NCI-H446 treated with DMSO at 0.1 percent for 48 hours (cell line): ENCODE measurements at places on chromosomes 13 and 19.

DNA sequence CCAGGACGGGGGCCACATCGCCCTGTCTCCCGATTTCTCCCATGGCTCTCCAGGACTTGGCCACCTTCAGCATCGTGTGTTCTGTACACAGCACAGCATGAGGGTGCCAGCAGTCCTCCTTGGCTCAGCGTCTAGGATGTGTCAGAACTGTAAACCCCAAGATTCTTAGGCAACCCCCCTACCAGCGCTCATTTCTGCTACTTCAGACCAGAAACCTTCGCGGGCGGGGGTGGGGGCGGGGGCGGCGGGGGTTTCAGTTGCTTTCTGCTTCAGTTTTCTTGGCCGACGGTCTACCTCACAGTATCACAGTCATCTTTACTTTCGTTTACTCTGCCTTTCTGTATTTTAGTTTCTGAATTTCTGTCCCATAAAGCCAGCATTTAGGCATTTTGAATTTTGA is 82.4 kb downstream of the GGACT start:
- no peak for DNase-seq

DNA sequence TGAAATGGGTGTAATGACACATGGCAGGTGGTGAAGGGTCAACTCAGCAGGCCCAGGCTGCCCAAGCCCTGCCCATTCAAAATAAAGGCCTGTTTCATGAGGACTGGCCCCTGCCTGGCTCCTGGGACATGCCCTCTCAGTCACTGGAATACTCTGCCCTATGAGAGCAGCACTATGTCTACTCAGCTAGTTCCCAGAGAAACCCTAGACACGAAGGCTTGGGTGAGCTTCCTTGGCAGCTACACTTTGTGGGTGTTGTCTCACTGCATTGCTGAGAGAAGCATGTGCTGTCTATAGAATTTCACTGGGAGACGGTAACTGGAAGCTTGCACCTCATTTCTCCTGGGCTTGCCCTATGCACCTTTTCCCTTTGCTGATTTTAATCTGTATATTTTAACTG is 752.8 kb downstream of the LIG4 start:
- no peak for DNase-seq

DNA sequence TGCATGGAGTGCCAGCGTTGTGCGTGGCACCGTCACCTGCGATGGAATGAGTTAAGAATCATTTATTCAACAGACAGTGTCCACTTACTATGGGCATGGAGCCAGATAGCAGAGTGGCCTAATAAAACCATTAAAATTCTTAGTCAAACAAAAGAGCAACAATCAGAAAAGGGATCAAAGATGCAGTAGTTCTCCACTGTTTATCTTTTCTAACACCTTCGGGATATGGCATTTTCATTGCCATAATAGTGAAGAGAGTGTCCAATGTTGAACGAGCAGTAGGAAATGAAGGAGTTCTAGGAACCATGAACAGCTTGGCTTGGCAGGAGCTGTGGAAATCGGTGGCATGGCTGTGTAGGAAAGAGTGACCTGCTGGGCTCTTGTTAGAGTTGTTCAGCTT is 2.0 kb downstream of the TNFSF11 start:
- DNase-seq, result no peak

DNA sequence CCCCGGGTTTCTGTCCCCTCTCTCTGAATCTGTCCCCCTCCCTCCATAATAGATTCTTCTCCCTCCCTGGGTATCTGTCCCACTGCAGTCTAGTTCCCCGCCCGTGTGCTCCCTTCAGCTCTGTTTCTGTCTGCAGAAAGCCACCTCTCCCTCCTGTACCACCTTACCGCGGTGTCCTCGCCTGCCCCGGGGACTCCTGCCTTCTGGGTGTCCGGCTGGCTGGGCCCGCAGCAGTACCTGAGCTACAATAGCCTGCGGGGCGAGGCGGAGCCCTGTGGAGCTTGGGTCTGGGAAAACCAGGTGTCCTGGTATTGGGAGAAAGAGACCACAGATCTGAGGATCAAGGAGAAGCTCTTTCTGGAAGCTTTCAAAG is 1.3 kb downstream of the FCGRT start:
- DNase-seq, result no peak

- DNase-seq, result no peak
These were observed 323.0 kb downstream of the EFNB2 start for GRCh38 chr13:106212386-106213010.

GRCh38 chr13:45592758-45593157 is 22.8 kb downstream of the ERICH6B start:
- no peak for DNase-seq

- DNase-seq, result no peak
These were observed 788.3 kb upstream of the SLITRK5 start for GRCh38 chr13:86882835-86883234.
